AG04450 (cell line): ENCODE measurements at places on chromosomes 5 and 9.

GRCh38 chr9:136103651-136104487 lies 8.8 kb upstream of the NACC2 start:
- no peak for DNase-seq

- no peak for DNase-seq
Observed at GRCh38 chr5:87944553-87945285, 323.9 kb downstream of the TMEM161B start.

DNA sequence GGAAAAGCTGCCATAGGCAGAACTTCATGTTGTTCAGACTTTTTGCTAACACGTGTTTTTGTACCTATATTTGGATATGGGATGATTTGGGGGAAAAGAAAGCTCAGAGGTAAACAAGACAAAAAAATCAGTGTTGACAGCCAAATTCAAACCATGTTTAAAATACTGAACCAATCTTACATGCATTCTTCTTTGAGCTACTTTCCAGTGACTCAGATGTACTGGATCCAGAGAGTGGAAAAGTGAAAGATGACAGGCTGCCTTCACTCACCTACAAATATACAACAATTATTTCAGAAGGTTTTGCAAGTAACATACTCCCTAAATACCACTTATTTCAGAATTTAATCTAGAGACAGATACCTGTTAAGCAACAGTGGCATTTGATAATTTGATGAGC lies 165.7 kb downstream of the MPDZ start:
- no peak for DNase-seq

DNA sequence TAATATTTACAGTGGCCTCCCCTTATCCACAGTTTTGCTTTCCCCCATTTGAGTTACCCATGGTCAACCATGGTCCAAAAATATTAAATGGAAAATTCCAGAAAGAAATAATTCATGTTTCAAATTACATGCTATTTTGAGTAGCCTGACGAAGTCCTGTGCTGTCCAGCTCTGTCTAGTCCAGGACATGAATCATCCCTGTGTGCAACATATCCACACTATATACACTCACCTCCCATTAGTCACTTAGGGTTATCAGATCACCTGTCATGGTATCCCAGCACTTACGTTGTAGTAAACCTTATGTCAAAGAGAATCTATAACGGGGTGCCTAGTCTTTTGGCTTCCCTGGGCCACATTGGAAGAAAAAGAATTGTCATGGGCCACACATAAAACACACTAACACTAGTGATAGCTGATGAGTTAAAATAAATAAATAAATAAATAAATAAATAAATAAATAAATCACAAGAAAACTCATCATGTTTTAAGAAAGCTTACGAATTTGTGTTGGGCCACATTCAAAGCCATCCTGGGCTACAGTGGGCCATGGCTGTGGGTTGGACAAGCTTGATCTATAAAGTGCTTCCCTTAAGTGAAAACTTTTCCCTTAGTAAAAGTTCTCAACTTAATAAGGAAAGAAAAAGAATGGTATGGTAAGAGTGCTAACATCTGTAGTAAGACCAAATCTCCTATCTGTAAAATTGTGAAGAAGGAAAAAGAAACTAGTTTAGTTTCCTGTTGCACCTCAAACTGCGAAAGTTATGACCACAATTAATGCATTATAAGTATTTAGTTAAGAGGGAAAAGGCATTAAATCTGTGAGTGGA lies 15.9 kb upstream of the OMD start:
- DNase-seq, result no peak
